ENCODE measurements at places on chromosomes 16 and 17.

DNA sequence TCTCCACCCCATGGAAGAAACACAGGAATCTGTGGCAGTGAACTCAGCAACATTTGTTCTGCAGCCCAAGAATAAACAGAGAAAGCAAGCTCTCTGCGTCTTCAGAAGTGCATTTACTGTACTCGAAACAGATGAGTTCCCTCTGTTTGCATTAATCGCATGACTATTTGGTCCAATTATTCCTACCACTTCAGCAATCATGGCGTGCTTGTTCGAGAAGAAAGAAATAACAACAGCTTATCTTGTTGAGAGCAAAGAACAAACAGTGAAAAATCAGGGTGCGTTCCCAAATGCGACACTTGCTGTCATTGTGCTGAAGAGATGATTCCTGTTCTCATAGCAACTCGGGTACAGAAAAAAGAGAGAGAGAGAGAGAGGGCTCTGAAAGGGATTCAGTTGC is 445.3 kb upstream of the MAF start:
- no peak for DNase-seq

GRCh38 chr16:4612977-4613635 is 1.6 kb downstream of the UBALD1 start:
- DNase-seq, result no peak

- DNase-seq, result no peak
Observed at GRCh38 chr17:19785854-19786253, 37.8 kb upstream of the ALDH3A1 start.

GRCh38 chr16:51753467-51754127 is 602.5 kb upstream of the SALL1 start:
- DNase-seq, result no peak

DNA sequence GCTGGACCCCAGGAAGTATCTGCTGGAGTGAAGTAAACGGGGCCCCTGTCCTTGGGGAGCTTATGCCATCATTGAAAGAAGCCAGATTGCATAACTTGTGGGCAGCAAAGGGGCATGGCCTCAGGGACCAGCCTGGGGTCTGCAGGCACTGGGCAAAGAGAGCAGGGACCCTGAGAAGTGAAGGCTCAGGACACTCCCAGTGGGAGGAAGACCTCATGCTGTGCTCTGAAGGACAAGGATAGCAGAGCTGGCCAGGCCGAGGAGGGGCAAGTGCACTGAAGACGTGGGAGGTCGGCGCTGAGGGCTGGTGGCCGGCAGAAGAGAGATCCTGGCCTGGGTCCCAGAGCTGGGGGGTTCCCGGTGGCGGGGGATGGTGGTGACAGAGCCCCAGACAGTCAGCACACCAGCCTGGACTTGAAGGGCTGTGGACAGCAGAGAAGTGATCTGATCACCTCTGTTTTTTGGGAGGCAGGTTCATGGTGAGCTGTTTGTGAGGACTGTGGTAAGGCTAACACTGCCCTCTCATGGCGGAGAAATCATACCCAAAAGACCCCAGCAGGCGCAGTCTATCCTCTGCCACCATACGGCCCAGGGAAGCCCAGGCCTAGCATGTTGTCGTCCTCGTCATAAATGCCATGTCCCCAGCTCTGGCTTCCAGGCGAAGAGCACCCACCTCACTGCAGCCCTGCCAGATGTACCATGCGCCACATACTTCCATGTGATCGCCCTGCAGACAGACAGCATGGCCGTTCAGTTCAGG is 7.1 kb upstream of the CNP start:
- peak; percentile 6 for DNase-seq

DNA sequence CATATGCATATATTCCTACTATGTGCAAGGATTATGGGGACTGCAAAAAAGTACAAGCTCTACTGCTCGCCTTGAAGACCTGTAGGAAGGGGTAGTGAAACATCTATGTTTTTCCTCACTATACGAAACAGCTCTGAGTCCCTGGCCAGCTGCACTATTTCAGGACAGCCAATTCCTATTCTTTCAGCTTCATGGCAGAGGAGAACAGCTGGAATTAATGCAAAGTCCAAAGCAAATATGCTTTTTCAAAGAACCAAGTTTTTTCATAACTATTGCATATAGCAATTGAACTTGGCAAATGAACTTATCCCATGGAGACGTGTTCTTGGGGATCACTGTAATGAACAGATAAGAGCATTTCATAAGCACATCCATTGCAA is 122.3 kb downstream of the SPACA3 start:
- no peak for DNase-seq

GRCh38 chr17:39629898-39630297 is 3.1 kb downstream of the PPP1R1B start:
- no peak for DNase-seq

DNA sequence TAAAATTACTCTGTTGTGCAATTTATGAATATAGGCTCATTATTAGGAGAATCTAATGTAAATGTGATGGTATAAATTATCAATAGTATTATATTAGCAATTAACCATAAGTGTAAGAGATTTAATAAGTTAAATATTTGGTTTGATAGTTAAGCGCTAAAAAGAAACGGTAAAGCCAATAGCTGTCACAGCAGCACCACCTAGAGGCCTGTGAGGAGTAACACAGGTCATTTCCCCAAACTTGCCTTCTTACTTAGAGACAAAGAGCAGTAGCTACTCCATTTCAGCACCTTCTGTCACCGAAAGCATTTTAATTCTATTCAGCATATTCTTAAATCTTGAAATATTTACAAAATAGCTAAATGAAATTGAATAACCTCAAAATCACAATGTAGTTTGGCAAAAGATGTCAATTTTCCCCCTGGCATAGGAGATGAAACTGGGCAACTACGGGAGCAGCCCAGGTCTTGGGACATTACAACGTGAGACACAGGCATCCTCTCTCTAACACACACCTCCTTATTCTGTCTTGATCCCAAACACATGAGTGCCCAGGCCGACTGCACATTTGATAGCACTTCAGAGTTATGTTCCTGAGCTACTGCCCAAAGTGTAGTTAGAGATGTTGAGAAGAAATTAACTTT is 14.3 kb upstream of the DYNLRB2 start:
- peak; percentile 0 for DNase-seq

GRCh38 chr16:76483307-76483909 is 206.2 kb downstream of the CNTNAP4 start:
- no peak for DNase-seq

DNA sequence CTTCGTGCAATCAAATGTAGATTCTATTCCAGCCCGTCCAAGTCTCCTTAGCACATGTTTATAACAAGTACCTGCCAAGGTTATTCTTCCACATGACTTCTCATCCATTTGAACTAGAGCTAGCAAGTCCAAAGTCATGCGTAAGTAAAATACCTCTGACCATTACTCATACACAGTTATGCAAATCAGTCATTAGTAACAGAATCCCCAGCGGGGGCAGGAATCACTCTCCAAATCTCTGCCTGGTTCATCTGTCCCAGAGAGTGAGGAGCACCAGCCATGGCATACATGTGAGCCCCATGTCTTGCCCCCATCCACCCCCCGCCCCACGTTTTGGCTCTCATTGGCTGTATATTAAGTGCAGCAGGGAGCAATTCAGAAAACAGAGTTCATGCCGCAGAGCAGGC is 27.7 kb downstream of the SRL start:
- DNase-seq, result no peak

- DNase-seq, result no peak
Observed at GRCh38 chr17:69764146-69764545, 310.9 kb upstream of the KCNJ16 start.

DNA sequence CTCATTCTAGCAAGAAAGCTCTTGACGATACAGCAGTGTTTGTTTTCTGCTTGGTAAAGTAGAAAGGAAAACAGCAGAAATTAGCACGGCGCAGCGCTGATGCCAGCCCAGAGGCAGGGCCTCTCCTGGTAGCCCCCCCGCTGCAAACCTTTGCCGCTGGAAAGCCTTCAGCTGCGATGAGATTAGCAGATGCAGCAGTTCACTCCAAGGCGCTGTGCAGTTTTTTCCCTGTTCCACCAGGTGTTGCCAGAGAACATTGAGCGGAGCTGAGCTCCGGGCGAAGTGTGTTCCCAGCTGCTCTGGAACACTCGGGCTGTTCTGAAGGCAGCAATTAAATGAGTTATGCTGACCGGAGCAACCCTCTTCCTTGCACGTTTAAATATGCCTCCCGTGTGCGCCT is 72.5 kb downstream of the RBFOX1 start:
- peak; percentile 39 for DNase-seq

DNA sequence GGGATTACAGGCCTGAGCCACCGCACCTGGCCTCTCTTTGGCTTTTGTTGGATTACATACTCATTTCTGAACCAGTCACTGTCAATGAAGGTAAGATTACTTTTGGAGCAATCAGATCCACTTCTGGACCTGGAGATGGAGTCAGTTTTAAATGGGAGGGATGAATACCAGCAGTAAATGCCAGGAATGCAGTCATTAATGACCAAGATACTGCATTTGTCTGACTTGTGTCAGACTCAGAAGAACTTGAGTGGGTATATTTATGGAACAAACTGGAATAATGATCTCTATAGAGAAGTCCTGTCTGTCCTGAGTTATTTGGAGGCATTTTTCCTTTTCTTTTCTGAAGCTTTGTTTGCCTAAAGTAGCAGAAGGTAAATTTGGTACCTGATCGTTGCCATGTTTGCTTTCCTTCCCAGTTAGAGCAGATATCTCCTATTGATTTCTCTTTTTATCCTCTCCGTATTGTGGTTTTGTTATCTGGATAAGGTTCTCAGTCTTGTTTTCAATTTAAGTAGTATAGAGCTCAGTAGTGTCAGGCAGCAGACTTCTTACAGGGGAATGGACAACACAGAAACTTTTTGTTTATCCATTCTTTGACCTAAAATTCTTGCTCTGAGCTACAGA is 10.7 kb downstream of the NLK start:
- no peak for DNase-seq

DNA sequence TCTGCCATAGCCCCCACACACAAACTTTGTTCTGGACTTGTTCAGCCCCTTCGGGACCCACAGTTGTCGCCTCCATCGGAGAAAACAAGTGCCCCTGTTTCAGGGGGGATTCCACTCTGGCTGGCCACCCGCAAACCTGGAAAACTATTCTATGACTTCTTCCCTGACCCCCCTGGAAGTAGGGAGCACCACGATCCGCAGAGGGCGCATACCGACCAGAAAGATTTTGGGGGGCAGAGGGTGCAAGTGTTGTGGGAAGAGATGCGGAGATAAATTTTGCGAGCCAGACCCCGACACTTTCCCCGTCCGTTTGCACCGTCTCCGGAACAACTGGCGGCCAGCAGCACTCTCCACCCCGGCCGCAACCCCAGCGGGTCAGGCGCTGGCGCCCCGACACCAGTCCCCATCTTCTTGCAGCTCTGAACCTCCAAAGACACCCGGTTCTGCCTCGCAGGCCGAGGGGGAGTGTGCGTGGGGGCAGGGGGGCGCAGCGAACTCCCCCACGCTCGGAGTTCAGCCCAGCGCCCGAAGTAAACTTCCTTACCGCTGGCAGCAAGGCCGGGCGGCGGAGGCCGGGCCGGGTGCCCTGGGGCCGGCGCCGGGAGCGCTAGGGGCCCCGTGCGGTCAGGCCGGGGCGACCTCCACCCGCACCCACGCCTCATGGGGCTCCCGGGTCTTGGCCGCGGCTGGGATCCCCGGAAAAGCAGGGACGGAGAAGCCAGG is 744 bp downstream of the SALL1 start:
- DNase-seq, result no peak

DNA sequence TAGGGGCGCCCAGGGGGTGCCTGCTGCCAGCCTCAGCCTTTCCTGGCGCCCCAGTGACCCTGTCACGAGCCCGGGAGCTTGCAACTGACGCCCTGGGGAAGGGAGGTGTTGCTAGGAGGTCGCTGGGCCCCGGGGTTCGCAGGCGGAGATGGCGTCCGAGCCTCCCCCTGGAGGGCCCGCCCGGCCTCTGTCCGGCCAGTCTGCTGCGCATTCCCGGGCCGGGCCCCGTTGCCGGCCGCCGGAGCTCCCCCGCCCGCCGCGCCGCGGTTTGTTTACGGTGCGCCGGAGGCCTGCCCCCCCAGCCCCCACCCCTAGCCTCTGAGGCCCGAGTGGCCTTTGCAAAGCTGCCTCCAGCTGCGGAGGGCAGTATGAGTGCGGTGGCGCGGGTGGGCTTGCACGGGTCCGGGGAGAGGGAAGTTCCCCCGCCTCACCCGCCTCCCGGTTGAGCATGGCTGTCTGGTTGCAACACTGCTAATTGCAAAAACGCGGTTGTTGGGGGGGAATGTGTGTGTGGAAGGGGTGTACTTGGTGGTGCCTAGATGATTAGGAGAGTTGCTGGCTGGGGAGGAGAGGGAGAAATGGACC is 514 bp downstream of the THRA start:
- no peak for DNase-seq

- no peak for DNase-seq
Observed at GRCh38 chr17:77184474-77184873, 43.7 kb downstream of the SEC14L1 start.

DNA sequence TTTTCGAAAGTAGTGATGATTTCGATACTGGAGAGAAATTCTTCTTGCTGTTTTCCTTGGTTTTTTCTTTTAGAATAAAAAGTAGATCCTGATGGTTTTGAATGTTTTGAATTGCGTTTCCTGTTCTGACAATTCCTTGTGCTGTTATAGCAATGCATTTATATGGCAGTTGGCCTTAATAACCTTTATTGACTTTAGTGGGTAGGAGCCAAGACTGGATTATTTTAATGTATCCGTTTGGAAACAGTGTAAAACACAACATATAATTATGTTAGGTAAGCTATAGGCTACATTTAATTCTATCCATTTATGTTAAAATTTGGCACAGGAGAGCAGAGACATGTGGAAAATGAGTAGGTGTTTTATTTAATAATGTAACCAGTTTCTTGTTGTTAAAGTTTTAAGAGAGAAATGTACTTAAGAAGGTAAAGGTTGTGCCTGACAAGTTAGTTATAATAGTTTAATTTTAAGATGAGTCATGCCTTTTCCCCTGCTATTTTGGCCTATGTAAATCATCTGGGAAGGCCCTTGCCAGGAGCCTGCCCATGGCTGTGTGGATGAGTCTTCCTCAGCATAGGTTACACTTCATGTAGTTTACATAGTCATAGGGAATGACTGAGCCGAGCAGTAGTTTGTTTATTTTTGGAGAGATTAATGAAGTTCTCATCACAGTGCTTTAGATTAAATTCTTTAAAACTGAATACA is 189.9 kb downstream of the FTO start:
- no peak for DNase-seq

DNA sequence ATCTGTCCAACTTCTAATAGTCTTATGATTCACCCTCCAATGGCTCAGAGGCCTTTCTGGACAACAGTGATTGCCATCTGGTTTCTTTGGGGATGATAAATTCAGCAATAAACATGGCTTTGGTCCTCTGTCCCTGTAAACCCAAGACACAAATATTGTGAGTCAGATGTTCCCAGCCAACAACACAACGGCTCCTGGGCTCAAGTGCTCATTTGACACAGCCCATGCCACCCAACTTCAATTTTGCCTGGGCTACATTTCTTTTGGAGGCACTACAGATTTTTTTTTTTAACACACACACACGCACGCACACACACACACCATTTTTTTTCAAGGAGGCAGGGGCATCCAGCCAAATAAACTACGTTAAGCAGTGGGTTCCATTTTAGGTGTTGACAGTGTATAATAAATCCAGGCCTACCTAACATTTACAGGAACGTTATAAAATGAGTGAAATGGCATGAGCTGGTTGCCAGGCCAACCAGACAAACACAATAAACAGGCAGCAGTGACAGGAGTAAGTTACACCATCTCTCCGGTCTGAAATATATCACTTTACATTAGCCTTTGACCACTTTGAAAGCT is 939.9 kb upstream of the SOX9 start:
- DNase-seq, result no peak

GRCh38 chr16:4233431-4233830 is 8.4 kb downstream of the SRL start:
- DNase-seq, result no peak
